DMS 273 treated with DMSO at 0.1 percent for 48 hours (cell line): ENCODE measurements at places on chromosomes 2 and 18.

DNA sequence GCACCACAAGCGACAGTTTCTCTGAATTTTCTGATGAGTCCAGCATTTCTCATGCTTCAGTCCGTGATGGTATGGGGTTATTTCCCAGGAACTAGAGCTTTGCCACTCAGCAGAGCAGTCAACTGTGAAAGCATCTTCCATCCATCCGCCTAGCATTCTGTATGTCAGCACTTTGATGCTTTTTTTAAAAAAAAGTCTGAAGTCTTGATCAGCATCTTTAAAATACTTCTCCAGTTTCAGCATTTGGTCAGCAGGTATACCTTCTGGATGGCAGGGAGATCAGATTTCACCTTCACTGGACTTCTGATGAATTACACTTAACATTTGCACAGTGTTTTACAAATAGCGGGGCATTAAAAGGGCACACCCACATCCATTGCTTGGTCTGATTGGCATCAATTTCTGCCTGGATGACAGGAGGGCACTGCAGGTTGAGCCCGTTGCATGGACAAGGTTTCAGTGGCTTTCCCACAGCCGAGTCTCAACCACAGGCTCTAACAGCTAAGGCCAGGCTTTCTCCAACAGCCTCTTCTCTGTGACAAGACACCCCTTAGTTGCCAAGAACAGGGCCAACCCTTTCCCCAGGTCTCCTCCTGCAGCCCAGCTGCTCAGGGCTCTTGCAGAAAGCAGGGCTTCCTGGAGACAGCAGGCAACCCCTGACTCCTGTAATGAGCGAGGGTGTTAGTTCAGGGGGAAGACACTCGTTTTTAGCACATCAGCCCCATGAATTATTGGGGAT lies 54.0 kb downstream of the EMILIN2 start:
- DNase-seq, result no peak

- no peak for DNase-seq
Measured at GRCh38 chr2:121001641-121002040, 266.0 kb downstream of the GLI2 start.

GRCh38 chr2:205407984-205408383 lies 274.3 kb upstream of the NRP2 start:
- no peak for DNase-seq

GRCh38 chr2:239465017-239466001 lies 64.5 kb upstream of the HDAC4 start:
- DNase-seq, result no peak

GRCh38 chr2:181123798-181124231 lies 143.4 kb downstream of the UBE2E3 start:
- DNase-seq, result no peak

GRCh38 chr2:157388827-157389226 lies 55.1 kb downstream of the CYTIP start:
- DNase-seq, result no peak

DNA sequence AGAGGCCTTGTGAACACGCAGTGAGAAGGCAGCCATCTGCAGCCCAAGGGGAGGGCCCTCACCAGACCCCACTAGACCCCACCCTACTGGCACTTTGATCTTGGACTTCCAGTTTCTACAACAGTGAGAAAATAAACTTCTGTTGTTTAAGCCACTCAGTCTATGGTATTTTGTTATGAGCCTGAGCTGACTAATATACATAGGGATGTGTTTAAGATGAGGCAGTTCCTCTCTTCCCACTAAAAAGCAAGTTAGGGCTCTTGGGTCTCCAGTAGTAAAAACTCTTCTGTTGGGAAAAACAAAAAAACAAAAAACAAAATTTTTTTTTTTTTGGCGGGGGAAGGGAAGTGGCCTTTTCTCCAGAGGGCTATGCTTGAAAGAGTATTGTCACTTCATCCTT lies 233.2 kb upstream of the SMAD7 start:
- DNase-seq, result no peak

GRCh38 chr18:11119550-11119949 lies 29.8 kb downstream of the PIEZO2 start:
- DNase-seq, result no peak

DNA sequence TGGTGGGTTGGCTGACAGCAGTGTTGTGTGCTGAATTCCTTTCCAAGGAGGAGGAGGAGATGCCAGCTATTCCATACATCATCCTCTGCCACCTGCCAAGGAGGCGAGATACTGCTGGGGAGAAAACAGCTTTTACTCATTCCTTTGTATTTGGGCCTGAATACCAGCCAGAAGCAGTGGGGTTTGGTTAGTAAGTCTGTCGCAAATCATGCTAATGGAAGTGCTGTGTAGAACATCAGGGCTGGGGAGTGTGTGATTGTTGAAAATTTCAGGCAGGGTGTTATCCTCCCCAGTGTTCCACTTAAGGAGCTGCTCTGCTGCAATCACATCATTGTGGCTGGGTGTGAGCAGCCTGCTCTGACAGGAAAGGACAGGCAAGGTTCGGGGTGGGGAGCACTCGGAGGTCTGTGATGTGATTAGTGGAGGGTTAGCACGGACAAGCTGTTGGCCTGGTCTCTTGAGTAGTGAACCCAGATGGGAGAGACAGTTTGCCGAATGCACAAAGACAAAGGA lies 128.2 kb upstream of the DLX2 start:
- DNase-seq, result no peak

- no peak for DNase-seq
Measured at GRCh38 chr2:230184727-230185578, 34.8 kb downstream of the SP110 start.

DNA sequence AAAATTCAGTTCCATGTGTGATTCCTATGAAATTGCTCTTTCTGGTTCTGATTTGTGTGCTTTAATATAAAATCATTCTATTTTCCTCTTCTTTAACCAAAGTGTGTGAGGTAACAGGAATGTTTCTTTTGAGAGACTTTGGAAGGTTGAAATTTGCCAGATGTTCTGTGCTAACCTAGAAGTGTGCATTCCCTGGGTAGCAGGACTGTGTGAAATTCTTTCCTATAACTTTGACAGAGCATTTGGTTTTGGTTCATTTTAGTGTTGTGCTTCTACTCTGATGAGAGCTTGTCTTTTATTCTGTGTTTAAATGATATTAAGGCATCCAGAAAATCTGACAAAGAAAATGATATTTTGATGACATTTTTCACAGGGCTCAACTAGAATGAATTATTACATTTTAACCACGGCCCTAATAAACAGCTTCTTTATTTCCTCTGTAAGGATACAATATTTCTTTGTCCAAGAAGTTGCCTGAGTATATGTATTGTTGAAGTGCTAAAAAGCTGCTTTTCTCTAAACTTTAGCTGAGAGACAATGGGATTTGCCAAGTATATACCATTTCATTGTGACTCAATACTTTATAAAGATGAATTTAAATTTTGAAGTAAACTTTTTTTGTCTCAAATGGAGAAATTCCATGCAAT lies 34.7 kb upstream of the DLX1 start:
- no peak for DNase-seq

DNA sequence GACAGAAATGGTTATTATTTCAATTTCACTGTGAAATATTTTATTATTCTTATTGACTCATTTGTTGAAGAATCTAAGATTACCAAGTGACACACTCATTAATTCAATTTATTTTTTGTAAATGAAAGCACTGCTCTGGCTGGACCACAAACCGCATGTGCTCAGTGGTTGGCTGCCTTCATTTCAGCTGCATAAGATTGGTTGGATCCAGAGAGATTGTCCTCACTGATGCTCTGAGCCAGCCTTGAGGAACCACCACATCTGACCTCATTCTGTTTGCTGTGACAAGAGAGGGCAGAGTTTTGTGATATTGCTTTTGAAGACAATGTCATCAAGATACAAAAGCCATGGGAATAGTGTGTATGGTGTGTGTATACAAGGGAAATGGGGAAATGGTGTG lies 192.1 kb downstream of the CYRIA start:
- no peak for DNase-seq

DNA sequence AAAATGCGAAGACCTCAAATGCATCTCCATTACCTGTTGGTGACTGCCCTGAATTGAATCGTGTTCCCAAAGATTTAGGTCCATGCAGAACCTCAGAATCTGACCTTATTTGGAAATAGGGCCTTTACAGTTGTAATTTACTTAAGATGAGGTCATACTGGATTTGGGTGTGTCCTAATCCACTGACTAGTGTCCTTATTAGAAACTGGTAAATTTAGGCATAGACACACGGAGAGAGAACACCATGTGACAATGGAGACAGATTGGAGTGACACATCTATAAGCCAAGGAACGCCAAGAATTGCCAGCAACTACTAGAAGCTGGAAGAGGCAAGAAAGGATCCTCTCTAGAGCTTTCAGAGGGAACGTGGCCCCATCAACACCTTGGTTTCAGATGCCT lies 203.1 kb downstream of the SMAD2 start:
- no peak for DNase-seq

GRCh38 chr2:8796315-8796848 lies 41.0 kb downstream of the KIDINS220 start:
- no peak for DNase-seq

DNA sequence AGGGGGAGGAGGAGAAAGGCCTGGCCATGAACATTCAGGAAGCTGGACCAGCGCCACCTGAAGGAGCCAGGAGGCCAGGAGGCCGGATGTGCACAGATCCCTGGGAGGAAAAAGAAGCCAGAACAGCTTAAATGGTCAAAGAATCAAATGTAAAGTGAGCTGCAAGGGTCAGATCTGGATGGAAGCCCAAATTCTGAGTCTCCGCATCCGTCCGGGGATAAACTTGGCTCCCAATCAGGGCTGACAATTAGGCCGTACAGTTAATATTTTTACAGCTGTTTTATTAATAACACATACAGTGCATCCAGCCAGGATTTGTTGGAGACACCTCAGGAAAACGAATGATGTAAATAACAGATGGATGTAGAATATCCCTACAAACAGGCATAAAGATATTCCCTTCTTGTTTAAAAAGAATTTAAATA lies 495.1 kb upstream of the TCF4 start:
- DNase-seq, result no peak

- no peak for DNase-seq
Measured at GRCh38 chr2:216394881-216395280, 17.4 kb upstream of the SMARCAL1 start.

DNA sequence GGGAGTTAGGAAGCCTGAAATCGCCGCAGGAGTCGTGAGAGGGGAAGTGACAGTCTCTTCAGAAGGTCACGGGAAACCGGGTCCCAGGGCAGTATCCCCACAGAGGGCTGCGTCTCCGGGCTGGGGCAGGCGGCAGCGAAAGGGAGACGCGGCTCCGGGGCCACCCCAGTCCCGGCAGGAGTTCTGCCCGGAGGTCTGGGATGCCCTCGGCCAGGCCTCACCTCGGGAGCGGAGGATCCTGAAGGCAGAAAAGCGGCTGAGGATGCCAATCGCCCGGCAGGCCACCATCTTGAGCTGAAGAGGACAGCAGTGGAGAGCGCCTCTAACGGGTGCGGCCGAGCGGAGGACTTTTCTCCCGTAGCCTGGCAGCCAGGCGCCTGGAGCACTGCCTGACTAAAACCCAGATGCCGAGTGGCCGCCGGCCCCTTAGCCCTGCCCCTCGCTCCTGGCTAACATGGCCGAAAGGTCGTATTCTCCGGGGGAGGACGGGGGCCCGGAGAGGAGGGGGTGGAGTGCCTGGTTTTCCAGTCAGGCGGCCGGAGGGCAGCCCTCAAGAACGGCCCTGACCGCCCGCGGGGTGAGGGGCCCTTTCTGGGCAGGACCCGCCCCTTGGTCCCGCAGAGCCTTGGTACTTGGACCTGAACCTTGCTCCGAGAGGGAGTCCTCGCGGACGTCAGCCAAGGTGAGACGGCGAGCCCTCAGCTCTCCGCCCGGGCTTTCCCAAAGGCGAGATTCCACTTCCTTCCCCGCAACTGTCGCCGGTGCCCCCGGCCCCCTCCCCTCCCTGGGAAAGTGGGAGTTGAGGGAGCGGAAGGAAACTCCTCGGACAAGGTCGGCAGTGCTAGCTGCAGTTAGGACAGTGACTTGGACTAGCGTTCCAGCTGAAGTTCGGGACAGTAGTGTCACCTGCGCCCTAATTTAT lies at the start of the genes HADHA and HADHB:
Gene HADHA (minus strand): TSS at position 324 of the 922 bp plus-strand sequence. CDS start 36 bp downstream, at position 288.
Gene HADHB (plus strand): TSS at position 631 of the 922 bp plus-strand sequence. CDS start 9,316 bp downstream, outside the sequence.
- peak; percentile 83 for DNase-seq

DNA sequence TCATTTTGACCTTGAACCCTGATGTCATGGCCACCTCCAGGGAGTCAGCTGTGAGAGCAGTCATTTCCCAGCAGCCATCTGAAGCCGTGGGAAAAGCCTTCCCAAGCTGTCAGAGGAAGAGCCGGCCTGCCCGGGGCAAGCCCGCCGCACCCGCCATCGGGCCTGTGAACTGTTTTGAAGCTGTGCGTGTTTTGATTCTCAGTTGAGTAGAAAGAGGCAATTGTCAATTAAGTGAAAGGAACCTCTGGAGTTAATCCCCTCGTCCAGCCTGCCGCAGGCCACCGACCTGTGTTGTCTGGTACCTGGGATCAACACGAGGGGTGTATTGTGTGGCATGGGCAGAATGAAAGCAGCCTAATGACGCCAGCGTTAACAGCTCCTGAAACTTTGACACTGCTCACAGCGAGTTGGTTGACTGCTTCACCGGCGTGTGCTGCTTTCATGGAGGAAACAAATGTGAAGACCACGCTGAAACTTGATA lies 318.4 kb downstream of the AGAP1 start:
- no peak for DNase-seq

DNA sequence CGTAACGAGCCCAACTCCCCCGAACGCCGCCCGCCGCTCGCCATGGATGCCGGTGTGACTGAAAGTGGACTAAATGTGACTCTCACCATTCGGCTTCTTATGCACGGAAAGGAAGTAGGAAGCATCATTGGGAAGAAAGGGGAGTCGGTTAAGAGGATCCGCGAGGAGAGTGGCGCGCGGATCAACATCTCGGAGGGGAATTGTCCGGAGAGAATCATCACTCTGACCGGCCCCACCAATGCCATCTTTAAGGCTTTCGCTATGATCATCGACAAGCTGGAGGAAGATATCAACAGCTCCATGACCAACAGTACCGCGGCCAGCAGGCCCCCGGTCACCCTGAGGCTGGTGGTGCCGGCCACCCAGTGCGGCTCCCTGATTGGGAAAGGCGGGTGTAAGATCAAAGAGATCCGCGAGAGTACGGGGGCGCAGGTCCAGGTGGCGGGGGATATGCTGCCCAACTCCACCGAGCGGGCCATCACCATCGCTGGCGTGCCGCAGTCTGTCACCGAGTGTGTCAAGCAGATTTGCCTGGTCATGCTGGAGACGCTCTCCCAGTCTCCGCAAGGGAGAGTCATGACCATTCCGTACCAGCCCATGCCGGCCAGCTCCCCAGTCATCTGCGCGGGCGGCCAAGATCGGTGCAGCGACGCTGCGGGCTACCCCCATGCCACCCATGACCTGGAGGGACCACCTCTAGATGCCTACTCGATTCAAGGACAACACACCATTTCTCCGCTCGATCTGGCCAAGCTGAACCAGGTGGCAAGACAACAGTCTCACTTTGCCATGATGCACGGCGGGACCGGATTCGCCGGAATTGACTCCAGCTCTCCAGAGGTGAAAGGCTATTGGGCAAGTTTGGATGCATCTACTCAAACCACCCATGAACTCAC lies 673 bp downstream of the PCBP1 start:
- DNase-seq, result peak; percentile 84
